CD4-positive, alpha-beta T cell treated with Interleukin-6 at 100 ng/mL for 8 hours (primary cell): ENCODE measurements at places on chromosomes 4 and X.

DNA sequence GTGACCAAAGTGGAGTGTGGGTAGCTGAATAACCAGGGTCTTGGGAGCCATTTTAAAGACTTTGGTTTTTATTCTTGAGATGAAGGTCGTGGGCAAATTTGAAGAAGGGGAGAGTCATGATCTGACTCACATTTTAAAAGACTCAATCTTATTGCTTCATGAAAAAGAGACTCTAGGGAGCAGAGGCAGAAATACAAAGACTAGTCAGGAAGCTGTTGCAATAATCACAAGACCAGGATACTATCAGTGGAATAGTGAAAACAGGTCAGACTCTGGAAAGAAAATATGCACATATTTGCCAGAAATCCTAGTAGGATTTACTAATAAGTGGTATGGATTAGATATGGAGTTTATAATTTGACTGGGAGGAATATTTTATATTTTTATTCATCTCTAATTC, 448.4 kb downstream of the RAPGEF2 start:
- no peak for DNase-seq

DNA sequence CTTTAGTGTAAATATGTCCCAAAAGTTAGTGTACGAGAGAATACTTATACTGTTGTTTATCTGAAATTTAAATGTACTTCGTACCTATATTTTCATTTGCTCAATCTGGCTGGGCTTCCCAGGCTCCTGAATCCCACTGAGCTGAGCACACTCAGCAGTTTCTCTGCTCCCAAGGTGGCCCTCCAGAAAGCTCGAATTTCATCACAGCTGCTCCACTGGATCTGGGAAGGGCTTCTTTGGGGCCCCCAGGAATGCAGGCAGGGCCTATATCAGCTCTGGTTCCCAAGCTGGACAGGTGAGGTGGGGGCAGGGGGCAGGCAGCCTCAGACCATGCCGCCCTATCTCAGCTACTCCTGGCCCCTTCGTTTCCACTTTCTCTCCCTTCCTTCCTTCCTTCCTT, 1.5 kb upstream of the FATE1 start:
- no peak for DNase-seq

GRCh38 chr4:145231906-145232700, 51.7 kb upstream of the OTUD4 start:
- DNase-seq = no peak

- DNase-seq = no peak
Observed at GRCh38 chrX:39992300-39992699, 105.5 kb downstream of the BCOR start.

DNA sequence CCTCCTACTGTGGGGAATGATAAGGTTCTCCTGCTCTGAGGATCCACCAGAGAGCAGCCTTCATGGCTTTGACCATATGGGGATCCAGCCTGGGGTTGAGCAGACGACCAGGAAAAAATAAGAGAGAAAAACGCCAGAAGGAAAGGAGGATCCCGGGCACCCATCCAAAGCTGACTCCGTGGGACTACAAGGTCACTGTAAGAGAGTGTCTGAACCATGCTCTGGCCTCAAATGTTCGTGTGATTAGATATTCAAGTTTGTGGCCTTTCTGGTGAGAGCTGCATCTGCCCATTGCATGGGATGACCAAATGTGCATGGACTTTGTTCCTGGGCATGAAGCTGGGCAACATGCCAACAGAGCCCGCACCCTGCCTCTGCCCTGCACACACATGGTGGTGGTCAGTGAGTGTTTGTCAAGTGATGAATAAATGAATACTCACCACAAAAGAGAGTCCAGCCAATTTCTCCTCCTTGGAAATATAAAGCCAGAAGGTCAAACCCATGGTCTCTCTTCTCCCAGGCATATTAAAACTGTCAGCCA, 346.0 kb upstream of the GATB start:
- DNase-seq = no peak

DNA sequence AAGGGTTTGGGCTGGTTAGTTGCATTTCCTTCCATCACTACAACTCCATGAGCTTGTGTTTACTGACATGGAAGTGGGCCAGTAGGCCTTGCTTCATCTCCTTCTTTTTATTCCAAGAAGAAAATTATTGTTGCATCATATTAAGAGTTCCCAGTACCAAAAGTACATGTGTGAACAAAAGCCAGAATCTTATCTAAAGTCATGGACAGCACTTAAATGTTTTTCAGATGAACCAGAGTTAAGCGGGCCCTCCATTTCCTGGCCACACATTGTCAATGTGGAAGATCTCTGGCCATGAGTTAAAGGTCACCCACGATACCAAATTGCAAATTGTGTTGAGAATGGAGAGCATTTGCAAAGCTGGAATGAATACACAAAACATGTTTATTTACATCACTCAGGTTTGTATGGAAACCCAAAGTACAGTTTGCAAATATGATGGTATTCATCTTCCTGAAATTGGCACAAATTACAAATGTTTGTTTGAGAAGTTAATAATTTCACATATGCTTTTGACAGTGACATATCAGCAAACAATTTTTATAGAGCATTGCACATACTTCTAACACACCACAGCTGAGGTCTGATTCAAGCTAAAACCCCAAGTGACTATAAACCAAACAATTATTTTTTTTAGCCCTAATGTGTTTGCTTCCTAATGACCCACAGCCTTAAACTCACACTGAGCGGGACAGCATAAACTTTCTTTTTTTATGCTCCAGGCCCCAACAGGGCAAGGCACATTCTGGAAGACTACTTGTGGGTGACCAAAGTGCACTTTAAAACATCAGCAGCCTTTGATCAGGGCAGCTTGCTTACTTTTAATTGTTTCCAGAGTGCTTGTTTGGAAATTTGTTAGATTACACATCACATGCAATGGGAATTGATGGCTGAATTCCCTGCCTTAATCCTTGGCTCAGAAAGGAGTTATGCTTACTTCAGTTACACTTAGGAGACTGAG, 502.9 kb upstream of the SLIT2 start:
- DNase-seq = no peak

DNA sequence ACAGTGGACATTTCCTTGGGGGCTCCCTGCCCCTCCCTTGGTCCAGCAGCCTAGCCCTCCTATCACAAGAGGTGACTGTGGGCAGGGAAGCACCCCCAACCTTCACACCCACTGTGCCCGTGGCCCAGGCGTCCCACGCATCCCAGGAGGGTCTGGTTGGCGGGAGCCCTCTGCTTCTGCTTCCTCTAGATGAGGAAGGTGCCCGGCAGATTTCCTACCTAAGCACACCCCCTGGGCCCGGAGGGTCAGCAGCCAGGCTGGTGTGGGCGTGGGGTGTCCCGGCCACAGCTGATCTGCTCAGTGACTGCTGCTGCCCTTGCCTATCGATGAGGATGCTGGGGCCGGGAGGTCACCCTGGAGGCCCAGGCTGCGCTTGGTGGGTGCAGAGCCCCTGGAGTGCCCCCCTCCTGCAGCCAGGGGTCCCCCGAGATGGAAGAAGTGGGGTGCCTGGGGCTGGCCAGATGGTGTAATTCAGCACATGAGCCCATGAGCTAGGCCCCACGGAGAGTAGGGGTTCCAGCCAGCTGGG, 12.2 kb downstream of the SH3BP2 start:
- no peak for DNase-seq

- no peak for DNase-seq
Observed at GRCh38 chr4:55758570-55758969, 61.0 kb upstream of the EXOC1L start.

GRCh38 chr4:5796976-5797375, 86.0 kb downstream of the EVC start:
- DNase-seq = no peak

DNA sequence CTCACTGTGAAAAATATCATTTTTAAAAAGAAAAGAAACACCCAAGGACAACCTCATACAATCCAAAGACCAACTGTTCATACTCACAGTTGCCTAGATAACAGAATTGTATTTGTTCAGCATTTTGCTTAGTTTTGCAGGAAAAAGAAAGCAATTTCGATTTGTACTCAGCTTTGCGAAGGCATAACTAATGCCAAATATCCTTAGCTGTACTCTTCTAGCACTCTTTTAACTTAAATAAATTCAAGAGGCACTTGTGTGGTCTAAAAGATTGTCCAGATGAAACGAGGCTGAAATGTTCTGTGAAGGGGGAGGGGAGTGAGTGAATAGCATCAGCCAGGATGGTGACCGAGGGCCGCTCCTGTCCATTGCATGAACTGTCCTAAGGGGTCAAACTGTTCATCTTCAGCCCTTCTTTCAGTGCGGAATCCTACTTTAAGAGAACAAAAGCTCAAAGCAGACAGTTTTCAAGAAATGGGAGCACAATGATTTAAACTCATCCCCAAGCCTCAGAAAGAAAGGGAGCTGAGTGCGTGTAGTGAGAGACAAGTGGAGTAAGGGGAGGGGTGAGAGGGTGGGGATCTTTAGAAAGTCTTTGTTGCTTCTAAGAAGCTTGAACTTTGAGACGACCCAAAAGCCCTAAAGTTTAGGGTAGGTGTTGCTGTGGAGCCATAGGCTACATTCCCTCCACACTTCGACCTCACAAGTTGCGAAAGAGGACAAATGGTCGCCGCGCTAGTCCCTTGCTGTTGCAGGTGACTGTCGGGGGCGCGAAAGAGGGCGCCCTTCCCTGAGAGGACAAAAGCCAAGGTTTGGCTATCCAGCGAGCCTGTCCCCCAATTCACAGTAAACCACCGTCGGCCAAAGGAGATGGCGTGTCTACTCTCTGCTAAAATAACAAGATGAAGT, 4.0 kb upstream of the NEUROG2 start:
- no peak for DNase-seq

DNA sequence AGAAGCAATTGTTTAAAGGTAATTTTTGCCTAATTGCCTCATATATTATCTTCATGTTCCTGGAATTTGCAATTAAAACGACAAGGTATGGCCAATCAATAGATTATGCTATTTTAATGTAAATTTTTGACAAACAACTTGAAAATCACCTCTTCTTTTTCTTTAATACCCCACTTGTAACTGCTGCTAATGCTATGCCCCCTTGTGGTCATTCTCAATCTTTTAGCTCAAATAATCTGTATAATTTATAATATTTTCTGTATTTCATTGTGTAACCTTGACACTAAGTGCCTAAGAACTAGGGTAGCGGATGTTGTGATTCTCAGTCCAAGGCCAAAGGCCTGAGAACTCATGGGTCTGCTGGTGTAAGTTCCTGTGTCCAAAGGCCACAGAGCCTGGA, 831.7 kb upstream of the POU3F4 start:
- DNase-seq = no peak

- no peak for DNase-seq
Observed at GRCh38 chr4:186881521-186882220, 158.0 kb upstream of the FAT1 start.

DNA sequence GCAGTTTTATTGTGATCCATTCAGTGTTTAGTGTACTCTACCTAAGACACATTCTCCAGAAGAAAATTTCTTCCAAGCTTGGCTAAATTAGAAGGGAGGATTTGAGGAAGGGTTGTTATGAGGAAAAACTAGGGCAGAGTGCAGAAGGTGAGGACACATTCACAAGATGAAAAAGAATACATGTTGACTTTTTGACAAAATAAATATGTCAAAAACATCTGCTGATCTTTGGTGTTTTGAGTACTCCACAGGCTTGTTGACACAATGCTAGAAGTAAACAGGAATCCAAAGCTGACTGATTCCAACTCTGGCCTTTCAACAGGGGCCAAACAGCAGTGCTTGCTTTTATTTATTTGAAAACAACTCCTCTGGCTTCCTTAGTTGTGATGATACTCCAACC, 125.8 kb upstream of the SLC7A11 start:
- no peak for DNase-seq

- DNase-seq = no peak
Observed at GRCh38 chr4:139814323-139815015, 148.8 kb downstream of the MGST2 start.

- DNase-seq = no peak
Observed at GRCh38 chrX:43677993-43678392, 21.9 kb downstream of the MAOA start.

DNA sequence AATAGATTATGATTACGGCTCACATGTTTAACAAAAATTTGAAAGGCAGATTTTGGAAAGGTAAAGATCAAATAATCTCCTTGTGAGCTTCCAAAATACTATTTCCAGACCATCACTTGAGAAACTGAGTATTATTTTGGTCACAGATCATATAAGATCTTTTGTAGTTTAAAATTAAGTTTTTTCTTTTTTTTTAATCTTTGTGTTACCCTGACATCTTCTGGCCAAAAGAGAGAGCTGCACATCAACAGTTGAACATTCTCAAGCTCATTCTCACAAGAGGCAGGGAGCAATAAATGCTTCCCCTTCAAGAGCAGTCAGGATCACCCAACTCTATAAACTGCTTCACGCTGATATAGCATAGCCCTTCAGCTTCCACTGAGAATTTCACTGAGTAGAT, 15.9 kb downstream of the TMEM192 start:
- DNase-seq = no peak

DNA sequence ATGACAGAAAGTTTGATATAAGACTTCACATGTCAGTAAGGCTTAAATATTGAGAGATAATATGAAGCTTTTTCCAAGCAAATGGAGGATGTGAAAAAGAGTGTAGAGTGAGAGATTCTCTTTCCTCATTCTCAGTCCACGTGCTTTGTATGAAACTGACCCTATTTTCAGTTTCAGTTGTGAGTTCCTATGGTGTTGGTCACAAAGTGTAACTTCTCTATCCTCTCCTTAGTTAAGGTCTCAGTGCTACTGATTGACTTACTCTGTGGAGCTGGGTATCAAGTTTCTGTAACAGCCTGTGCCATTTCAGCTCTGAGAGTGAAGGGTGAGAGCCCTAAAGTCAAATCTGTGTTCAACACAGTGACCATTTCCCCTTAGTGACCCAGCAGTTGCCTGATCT, 277.2 kb downstream of the EPHA5 start:
- DNase-seq = no peak

GRCh38 chrX:13716455-13716854, 18.0 kb downstream of the TRAPPC2 start:
- DNase-seq = no peak

- DNase-seq = no peak
Observed at GRCh38 chrX:108245462-108245861, 153.9 kb downstream of the ATG4A start.

GRCh38 chr4:21649391-21650090, 299.0 kb downstream of the KCNIP4 start:
- no peak for DNase-seq

DNA sequence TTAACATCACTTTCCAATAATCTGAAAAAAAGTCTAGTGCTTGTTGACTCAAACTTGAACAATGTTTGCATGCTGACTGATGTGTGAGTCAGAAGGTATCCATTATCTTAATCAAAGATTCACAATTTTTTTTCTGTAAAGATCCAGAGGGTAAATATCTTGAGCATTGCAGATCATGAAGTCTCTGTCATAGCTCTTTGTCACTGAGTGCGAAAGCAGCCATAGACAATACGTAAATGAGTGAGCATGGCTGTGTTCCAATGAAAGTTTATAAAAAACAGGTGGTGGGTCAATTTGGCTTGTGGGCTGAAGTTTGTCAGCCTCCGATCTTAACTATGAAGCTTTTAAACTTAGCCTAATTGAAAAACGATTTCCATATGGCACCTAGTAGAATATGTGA, 37.7 kb downstream of the NHS start:
- no peak for DNase-seq

- DNase-seq = no peak
Observed at GRCh38 chr4:10183462-10183861, 66.9 kb upstream of the WDR1 start.
